ENCODE measurements at places on chromosomes 3 and 15.

- peak; percentile 87 for DNase-seq
Observed at GRCh38 chr3:66115858-66116654, 77.3 kb upstream of the MAGI1 start.

GRCh38 chr3:129936757-129937156 is 37.8 kb upstream of the TRH start:
- DNase-seq: peak; percentile 86

DNA sequence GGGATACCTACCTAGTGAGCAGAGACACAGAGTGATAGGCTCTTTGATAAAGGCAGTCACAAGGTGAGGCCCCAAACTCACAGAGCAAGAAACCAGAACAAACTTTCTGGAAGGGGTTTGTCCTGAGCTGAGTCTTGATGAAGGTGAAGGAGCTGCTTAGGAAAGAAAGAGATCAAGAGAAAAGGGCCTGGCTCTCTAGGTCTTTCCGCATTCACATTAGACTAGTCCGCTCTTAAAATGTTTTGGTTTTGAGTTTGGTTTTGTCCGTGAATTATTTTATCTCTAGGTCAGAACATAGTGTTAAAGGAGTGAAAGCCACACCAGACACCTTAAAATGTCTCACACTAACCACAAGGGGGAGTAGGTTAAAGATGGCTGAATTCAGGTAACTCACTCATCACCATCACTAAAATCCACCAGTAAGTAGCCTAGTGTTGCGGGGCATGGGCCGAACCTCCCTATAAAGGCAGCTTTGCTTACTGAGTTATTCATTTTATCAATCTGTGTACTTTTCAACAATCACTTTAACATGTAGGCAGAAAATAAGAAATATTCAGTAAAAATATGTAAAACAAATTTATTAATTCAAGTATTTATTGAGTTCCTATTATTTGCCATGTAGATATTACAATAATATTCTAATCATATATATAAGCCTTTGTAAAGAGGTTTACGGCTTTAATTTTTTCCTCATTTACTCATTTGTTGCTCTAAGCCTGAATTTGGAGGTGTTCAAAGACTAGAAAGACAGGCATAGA is 121.5 kb upstream of the TSC22D2 start:
- peak; percentile 60 for DNase-seq

DNA sequence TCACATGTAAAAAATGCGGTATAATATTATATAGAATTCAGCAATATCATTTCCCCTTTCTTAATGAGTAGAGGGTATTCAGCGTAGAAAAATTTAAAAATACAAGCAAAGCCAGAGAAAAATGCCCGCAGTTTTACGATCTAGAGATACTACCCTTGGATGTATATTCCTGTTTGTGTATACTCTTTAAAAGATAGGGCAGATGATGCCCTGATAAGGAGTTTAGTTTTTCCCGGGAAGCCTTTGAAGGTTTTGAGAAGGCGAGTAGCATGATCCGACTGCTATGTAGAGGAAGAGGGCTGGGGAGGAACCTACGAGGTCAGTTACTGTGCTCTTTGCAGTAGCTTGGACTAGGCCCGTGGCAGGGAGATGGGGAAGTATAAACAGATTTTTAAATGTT is 1.2 kb downstream of the YEATS2 start:
- DNase-seq: peak; percentile 60

DNA sequence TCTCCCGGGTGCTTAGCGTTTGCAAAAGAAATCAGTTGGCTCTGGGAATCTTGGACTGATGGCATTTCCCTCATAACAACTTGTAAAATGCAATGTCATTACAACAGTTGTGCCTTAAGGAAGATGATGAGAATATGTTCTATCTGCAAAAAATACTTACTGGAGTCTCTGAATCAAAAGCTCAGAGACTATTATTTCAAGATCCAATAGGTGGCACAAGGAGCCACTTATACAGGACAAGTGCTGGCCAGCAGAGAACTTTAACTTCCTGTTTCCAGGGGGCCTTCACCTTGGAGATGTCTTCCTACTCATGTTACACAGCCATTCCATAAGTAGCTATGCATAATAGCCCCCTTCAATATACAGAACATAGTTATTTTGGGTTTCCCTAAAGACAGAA is 8.9 kb upstream of the RPS27L start:
- no peak for DNase-seq
